ENCODE measurements at places on chromosomes 1 and 21. TPM values are rescaled to one million over a fixed set of nuclear protein-coding genes. Genes with fewer than 3 reads are reported as not detected.

Gene HUNK
- polyA plus RNA-seq, result 0.27 TPM

Gene KLHDC8A
- polyA plus RNA-seq, result 0.17 TPM

GRCh38 chr1:110478886-110479285 lies 27.9 kb downstream of the PROK1 start:
- DNase-seq, result no peak

Gene TFF2
- polyA plus RNA-seq, result not detected

DNA sequence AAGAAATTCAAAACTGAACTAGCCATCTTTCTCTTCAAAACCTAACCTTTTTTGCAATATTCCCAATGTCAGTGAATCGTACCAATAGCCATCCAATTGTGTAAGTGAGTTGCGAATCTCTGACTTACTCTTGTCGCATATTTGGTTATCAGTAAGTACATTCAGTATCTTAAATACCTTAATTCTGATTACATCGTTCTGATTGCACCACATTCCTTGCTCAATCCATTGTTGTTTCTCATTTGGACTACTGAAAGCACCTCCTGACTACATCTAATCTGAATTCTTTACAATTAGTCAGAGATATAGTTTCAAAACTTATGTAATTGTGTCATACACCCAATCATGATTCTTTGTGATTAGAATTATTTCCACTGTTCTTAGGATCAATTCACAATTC lies 16.8 kb upstream of the BRINP3 start:
- DNase-seq, result no peak

DNA sequence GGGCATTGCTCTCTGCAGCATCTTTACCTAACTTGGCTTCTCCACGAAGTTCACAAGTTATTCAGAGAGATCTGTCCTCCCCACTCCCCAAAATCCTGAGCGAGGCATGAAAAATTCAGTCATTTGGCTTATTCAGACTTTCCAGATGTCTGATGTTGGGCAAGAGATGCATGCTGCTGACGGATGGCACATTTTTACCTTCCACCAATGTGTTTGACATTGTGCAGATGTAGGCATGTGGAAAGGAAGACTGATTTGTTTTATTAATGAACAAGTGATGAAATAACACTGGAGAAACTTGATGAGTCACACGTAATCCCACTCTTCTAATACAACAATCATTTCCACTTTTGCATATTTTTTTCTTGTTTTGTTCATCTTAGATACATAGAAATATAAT lies 86.7 kb downstream of the C1orf94 start:
- DNase-seq, result no peak

Gene POU3F1
- 0.18 TPM for polyA plus RNA-seq

Gene CELA2B
- not detected for polyA plus RNA-seq

GRCh38 chr21:31909153-31910073 lies 36.6 kb downstream of the HUNK start:
- DNase-seq, result peak; percentile 33

Gene PCP4L1
- 9.3 TPM for polyA plus RNA-seq

GRCh38 chr1:167717351-167717750 lies 4.4 kb upstream of the MPZL1 start:
- no peak for DNase-seq

DNA sequence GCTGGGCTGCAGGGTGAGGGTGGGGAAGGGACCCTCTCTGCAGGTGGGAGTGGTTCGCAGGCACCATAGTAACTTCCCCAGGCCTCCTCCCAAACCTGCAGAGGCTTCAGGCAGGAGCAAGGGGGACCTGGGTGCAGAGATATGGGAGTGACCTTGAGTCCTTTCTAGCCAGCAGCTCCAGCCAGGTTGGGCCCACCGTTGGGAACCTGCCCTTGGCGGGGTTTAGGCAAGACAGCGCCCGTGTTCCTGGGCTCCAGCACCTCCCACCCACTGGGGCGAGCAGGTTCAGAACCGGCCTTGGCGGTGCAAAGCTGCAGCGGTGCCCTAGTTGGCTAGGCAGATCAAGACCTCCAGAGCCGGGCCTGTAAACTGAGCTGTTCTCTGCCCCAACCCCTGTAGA lies 2.2 kb upstream of the PRDM16 start:
- DNase-seq, result no peak

Gene SPRR2D
- 1.0 TPM for polyA plus RNA-seq

Gene LDLRAD1
- 24.9 TPM for polyA plus RNA-seq

Gene HMCN1
- polyA plus RNA-seq, result 4.7 TPM

DNA sequence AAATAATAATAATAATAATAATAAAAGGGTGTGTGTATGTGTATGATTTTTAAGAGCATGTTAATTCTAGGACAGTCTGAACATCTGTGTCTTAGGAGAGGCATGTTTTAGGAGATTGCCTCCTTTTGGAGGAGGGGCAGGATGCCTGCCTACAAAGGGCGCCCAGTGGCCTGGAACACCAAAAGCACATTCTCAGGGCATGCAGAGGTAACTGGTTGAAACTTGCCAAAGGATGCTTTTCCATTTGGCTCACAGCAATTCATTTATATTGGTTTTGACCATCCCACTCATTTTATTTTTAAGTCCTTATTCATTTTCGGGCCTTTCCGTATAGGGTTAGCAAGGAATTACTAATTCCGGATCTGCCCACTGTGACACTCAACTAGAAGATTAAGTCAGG lies 21.1 kb upstream of the LAMC2 start:
- DNase-seq, result no peak
